RPMI7951 (cell line): ENCODE measurements at places on chromosomes 5 and 9. TPM values are rescaled to one million over a fixed set of nuclear protein-coding genes. Genes with fewer than 3 reads are reported as not detected.

DNA sequence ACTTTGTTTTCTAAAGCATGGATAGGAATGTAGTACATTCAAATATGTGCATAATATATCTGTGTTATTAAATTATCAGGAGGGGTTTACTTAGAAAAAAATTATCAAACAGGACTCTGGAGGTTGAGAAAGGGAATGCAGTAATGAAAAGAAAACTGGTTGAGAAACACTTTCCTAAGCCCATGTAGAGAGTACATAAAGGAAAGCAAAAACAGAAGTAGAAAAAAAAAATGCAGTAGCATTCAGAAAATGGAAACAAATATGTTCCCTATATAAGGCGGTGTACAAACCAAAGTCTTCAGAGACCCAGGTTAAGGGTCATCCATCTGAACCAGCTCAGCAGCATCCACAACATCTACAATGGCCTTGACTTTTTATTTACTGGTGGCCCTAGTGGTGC, at the start of gene IFNA8:
IFNA8 (plus strand) TSS at position 301 of the 400 bp plus-strand sequence; CDS start at position 361, 60 bp downstream.
- DNase-seq: no peak

The F2R gene
- total RNA-seq: 130 and 137 TPM in 2 replicates

DNA sequence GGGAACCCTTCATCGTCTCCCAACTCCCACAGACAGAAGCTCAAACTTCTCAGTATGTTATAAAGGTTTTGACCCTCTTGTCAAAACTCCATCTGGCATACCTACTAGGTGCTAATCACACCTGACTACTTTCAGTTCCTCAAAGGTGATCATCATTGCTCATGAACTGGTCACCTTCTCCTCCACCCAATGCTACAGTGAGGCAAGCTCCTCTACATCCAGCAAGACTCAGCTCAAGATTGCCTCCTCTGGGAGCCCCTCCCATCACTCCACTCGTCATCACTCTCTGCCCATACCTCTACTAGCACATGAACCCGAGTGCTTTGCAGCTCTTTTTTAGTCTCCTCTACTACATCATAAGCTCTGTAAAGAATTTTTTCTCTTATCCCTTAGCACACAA, 102.4 kb downstream of the LPAR1 start:
- DNase-seq: no peak

GRCh38 chr9:99750526-99750925, 71.2 kb upstream of the NR4A3 start:
- DNase-seq: no peak

DNA sequence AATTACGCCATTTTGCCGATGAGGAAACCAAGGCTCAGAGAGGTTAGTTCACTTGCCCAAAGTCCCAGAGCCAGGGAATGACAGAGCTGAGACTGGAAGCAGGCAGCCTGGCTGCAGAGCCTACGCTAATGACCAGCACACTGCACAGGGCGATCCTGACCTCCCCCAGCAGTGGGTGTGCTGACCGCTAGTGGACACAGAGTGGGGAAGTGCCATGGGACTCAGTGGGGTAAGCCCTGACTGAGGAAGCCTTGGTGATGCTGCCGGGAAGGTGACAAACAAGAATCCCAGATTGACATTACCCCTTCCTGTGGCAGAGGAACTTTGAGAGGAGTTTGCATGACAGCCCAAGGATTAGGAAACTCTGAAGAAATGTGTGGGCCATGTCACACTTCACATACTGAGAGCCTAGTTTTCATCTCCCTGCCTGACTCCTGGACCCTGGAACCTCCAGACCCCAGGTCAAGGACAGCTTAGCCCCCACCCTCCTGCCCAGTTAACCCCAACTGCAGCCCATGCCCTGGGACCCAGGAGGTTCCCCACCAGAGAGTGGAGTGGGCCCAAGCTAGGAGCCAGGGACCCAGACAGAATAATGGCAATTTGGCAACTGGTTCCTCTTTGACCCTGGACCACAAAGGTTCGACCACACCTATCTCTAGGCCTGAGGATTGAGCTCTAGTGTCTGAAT, 19.7 kb upstream of the CSF1R start:
- no peak for DNase-seq

GRCh38 chr9:130157079-130157478, 15.1 kb upstream of the NCS1 start:
- DNase-seq: peak; percentile 37

- no peak for DNase-seq
Observed at GRCh38 chr5:74452856-74453255, 187.7 kb downstream of the ENC1 start.

The TTC39B gene
- total RNA-seq: 2.1 and 2.4 TPM in 2 replicates

- DNase-seq: no peak
Observed at GRCh38 chr9:133706307-133707050, 31.7 kb downstream of the SARDH start.

The WWC1 gene
- total RNA-seq: 0.10 and 0.24 TPM in 2 replicates

The PRRC1 gene
- 44.6 and 52.3 TPM in 2 replicates for total RNA-seq

DNA sequence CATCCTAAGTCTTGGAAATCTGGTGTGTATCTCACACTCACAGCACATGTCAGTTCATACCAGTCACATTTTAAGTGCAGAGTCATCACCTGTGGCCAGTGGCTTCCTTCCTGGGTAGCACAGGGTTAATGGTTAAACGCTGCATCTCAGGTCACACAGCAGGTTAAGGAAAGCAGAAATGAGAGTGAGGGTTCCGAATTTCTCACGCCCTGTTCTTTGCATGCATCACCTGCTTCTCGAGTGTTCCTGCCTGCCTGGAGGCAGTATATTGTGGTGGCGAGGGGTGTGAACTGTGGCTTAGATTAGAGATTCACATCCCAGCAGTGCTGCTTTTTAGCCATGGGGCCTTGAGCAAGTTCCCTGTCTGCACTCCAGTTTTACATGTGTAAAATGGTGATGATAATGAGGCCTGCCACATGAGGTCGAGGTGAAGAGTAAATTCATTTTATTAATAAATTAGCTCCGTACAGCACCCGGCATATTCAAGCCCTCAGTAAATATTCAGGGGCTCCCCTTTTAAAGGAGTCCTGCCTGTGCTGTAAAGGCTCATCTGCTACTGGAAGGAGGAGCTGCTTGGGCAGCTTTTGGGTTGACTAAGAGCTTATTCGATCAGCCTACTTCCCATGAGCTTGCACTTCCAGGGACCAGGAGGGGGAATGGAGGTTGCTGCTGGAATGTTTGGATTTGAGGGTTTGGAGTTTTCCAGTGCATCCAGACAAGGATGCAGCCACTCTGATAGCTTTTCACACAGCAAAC, 61.1 kb upstream of the SAP30L start:
- DNase-seq: no peak

The CCL27 gene
- total RNA-seq: not detected in 2 replicates

The LURAP1L gene
- 0.98 and 1.8 TPM in 2 replicates for total RNA-seq

DNA sequence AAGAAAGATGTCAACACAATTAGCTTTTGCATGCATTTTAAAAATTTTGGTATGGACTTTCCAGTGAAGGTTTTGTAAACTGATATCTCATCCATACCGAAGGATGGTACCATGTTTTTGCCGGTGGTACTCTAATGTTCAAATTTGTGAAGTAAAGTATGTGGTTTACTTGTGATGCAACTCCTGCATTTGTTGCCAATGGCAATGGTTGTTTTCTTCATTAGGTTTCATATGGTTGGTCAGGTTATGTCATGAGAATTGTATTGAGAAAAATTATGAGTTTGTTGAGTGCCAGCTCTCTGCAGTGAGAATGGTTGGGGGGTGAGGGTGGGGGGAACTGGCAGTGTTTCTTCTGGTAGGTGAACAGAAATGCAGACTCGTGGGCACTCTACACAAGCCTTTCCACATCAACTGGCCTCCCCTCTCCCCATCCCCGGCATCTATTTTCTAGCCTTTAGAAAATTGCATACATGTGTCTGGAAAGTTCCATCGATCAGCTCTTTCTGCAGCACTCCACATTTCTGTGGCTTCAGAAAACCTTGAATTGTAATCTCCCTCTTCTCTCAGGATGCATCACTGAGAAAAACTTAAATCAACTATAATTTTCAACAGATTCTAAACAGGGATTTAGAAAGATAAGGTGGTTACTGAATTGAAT, 107.7 kb downstream of the PDE4D start:
- peak; percentile 37 for DNase-seq

DNA sequence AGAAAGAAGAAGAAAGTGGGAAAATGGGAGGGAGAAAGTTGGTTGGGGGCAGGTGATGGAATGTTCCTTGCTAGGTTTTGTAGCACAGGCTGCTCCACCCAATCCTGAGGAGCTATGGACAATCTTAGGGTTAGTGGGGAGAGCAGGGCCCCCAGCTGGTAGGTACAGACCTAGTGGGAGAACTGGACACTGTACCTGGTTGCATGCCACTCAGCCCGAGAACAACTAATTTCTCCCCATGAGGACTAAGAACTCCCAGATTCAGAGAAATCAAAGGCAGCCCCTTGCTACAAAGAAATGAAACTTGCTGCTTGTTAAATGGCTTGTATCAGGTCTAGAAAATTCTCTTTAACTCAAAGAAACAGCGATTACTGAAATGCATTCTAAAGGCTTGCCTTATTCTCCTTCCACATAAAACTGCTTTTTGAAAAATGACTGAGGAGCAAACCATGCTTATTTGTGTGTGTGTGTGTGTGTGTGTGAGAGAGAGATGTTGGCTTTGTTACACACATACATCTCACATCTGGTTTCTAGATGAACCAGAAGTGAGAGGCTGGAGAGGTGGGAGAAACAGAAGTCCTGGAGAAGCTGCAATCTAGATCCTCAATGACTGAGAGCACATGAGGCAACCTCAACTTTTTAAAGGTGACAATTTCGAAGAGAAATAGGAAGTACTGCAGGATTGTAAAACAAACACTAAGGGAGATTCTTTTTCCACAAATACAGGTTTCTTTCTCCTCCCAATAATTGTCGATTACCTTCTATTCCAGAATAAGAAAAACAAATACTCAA, 28.9 kb downstream of the FYB1 start:
- DNase-seq: no peak

DNA sequence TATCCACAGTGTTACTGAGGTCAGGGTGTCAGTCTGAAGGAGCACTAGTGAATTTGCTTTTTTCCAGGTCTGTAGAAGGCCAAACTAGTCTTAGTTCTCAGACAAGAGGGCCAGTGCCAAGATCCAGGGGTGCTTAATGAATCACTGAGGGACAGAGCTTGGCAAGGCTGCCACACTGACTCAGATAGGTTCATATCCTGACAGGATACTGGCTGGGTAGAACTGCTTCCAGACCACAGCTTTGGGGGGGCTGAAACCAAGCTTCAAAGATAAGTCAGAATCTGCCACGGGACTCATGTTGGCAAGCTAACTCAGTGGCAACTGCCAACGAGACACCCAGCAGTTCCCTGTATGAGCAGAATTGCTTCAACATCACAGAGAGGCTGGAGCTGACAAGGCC, 1125.4 kb downstream of the EFNA5 start:
- DNase-seq: peak; percentile 59

GRCh38 chr9:128073253-128073886, 5.3 kb downstream of the SLC25A25 start:
- no peak for DNase-seq

The NMUR2 gene
- total RNA-seq: not detected in 2 replicates

- DNase-seq: no peak
Observed at GRCh38 chr5:159695741-159696294, 220.5 kb upstream of the ADRA1B start.

The TLR4 gene
- 15.9 and 21.0 TPM in 2 replicates for total RNA-seq

- DNase-seq: no peak
Observed at GRCh38 chr5:16963821-16964220, 27.7 kb upstream of the MYO10 start.

The SLC27A6 gene
- total RNA-seq: not detected in 2 replicates

The PTGES2 gene
- total RNA-seq: 28.5 and 37.2 TPM in 2 replicates

- DNase-seq: no peak
Observed at GRCh38 chr5:122436615-122437014, 124.6 kb downstream of the SNCAIP start.

- no peak for DNase-seq
Observed at GRCh38 chr5:78554670-78555069, 93.9 kb downstream of the LHFPL2 start.

- no peak for DNase-seq
Observed at GRCh38 chr5:180178531-180179441, 30.2 kb downstream of the RASGEF1C start.

- no peak for DNase-seq
Observed at GRCh38 chr5:33901156-33901555, 9.4 kb upstream of the ADAMTS12 start.

- DNase-seq: peak; percentile 80
Observed at GRCh38 chr9:109742776-109743348, 37.1 kb upstream of the PALM2AKAP2 start.

The ADAMTS13 gene
- not detected in 2 replicates for total RNA-seq

- no peak for DNase-seq
Observed at GRCh38 chr5:162996053-162996452, 441.3 kb upstream of the CCNG1 start.

- no peak for DNase-seq
Observed at GRCh38 chr5:102231693-102232619, 64.1 kb downstream of the SLCO4C1 start.

DNA sequence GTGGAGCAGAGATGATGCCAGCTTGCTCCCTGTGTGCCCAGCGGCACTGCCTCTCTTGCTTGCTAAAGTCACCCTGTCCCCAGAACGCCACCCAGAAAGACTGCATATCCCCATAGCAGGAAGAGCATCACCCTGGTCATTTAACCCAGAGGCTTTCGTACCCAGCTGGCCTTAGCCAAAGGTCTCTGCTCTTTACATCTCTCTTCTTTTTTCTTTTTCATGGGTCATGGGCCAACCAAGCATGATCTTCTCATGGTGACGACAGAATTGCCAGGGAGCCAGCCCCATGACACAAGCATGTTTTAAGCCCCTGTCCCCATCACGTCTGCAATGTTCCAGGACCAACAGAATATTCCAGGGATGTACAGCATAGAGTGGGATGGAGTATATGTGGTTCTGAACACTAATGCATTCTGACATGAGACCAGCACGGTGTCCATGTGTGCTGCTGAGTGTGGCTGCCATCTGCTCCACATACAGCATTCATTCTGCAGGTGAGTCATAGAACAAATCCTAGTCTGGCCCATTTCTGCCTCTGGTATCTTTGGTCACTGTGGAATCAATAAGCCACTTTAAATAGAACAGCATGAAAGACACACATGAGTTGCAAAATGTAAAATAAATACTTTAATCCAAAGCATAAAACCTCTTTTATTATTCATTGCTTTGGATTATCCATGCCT, 203.0 kb downstream of the MED10 start:
- DNase-seq: no peak

- DNase-seq: peak; percentile 27
Observed at GRCh38 chr9:80605129-80605528, 1033.4 kb downstream of the TLE4 start.

The DDX4 gene
- not detected in 2 replicates for total RNA-seq
